ENCODE measurements at places on chromosomes 11 and 22. TPM values are rescaled to one million over a fixed set of nuclear protein-coding genes. Genes with fewer than 3 reads are reported as not detected.
A peak's percentile ranks its signal among the peaks of the same experiment; 100 is the strongest.

GRCh38 chr22:38221908-38222796, 20.4 kb downstream of the MAFF start:
- DNase-seq: no peak

DNA sequence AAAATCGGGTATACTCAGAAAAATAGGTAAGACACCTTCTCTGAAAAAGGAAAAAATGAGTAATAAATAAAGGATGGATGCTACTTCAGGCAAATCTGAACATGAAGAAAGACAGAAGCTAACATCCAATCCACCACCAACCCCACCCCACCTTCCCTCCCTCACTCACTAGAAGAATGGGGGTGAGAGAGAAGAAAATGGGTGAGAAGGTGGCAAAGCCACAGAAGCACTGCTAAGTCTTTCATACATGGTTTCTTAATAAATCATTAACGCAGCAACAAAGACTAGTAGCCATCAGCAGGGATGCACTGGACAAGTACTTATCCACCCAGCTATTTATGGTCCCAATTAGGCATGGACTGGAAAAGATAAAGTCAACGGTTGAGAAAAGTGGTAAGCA, 5.9 kb downstream of the FHIP1B start:
- no peak for DNase-seq

DNA sequence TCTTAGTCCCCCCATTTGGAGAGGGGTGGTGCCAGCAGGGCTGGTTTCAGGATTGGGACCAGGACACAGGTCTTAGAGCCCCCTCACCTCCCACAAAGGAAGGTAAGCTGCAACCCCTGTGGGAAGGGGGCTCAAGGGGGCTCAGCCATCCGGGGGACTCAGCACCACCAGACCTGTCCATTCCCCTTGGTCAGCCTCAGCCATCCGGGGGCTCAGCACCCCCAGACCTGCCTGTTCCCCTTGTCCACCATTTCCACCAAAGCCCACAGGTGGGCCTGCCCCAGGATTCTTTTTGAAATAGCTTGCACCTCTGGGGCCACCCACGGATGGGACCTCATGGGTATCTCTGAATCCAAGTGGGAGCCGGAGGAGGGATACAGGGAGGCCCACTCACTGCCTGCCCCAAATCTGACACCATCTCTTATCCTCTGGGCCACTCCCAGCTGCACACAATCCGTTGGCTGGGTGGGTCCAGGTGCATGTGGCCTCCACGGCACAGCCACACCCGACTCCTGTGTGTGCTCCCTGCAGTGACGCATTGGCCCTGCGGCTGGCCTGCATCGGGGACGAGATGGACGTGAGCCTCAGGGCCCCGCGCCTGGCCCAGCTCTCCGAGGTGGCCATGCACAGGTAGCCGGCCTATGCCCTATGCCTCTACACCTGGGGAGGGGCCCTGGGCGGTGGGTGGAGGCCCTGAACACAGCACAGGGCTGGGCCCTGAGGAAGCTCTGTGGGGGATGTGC, 15.9 kb downstream of the MCAT start:
- no peak for DNase-seq

GRCh38 chr11:112012874-112013273, 12.3 kb upstream of the DLAT start:
- DNase-seq: no peak

DNA sequence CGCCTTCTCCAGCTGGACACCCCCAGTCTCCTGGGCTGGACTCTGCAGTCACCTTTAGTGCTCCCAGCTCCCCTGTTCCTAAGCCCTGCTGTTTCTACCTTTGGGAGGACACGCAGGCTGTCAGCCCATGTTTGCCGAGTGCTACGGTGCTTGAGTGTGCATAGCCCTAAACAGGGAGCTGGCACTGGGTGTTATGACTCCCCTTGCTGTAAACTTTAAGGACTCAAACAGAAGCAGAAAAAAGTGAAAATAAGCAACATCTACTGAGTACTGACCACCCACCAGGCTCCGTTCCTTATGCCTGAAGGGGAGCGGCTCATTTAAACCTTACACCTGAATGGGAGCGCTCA, 7.3 kb upstream of the APOBEC3B start:
- no peak for DNase-seq

GRCh38 chr11:2134022-2135010, 4.9 kb downstream of the IGF2 start:
- DNase-seq: no peak

DNA sequence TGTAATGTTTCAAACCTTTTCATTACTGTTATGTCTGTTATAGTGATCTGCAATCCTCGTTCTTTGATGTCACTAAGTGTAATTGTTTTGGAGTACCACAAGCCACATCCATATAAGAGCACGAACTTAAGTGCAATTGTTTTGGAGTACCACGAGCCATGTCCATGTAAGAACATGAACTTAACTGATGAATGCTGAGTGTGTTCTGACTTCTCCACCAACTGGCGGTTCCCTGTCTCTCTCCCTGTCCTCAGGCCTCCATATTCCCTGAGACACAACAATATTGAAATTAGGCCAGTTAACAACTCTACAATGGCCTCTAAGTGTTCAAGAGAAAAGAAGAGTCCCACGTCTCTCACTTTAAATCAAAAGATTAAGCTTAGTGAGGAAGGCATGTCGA, 23.5 kb downstream of the TESMIN start:
- DNase-seq: no peak

DNA sequence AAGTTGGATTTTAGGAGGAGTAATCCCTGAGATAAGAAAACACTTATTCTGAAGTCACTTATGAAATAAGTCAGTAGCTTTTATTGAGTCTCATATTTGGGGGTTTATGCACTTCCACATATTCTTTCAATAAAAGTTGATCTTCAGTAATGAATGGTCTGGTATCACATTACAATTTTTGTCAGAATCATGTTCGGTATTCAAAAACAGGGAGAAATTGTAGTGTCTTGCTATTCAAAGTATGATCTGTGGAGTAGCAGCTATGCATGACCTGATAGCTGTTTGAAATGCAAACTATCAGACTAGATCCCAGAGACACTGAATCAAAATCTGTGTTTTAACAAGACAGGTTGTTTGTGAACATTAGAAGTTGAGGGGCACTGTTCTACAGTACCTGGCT, 857.6 kb downstream of the METTL15 start:
- DNase-seq: no peak

DNA sequence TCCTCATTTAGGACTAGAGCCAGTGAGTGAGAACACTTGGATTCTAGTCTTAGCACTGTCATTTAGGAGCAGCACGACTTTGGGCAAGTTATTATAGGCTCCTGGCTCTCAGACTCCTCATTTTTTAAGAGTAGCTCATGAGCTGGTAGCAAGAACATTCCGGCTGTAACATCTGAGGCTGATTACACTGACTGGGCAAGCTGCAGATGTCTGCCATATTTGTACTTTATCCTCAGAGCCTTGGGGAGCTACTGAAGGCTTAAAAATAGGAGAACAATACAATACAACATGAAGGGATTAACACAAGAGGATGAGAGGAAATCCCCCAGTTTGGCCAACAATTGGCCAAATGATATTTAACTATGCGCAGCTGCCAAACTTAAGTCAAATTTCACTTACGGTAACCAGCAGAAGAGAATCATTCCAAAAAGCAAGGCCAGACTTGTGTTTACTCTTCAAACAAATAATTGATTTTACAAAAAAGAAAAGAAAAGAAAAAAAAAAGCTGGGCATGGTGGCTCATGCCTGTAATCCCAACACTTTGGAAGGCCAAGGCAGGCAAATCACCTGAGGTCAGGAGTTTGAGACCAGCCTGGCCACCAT, 113.1 kb upstream of the ARHGAP42 start:
- DNase-seq: no peak

GRCh38 chr22:37007651-37008050, 11.6 kb downstream of the TST start:
- DNase-seq: no peak

GRCh38 chr11:518463-519202, 11.6 kb upstream of the RNH1 start:
- DNase-seq: peak; percentile 97

The MB gene
- not detected for total RNA-seq

The PGAP2 gene
- total RNA-seq: 6.9 TPM
